ENCODE measurements at places on chromosomes 3 and 15.
A peak's percentile ranks its signal among the peaks of the same experiment; 100 is the strongest.

DNA sequence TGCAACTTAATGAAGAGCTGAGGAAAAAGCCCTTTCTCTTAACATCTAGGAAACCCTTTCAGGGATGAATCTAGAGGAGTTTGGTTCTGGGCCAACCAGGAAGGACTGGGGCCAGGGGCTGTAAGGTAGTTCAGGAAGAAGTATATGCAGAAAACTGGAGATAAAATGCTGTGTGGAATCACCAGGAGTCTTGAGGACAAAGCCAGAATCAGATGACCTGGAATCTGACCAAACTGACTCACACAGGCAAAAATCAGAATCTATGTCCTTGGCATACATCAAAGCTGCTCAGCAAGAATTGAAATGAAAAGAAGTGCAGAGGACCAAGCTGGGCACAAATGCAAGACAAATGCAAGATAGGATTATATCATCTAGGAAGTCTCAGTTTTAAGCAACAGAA, 59.4 kb upstream of the ATP2C1 start:
- DNase-seq: no peak

DNA sequence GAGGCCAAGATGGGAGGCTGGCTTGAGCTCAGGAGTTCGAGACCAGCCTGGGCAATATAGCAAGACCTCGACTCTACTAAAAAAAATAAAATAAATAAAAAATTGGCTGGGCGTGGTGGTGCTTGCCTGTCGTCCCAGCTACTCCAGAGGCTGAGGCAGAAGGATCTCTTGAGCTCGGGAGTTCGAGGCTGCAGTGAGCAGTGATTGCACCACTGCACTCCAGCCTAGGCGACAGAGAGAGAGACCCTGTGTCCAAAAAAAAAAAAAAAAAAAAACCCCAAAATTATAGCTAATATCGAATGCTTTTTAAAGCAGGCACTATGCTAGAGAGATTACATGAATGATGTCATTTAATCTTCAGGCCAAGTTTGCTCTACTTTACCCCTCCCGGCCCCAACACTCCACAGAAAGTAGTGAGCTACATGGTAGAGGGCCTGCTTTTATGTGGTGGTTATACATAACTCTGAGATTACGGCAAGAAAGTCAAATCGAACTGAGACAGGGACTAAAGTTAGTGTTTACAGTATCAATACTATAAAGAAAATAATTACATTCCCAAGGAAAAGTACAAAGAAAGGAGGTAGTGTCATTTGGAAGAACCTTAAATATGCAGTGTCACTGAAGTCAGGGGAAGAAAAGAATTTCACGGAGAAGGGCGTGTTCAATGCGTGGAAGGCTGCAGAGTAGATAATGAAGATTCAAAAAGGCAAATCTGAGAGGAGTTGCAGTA, 1.1 kb downstream of the ADPGK start:
- DNase-seq: no peak

- DNase-seq: peak; percentile 70
Observed at GRCh38 chr3:2098398-2099027, at the start of gene CNTN4. TSS of gene CNTN4 (plus strand) at chr3:2098866.

DNA sequence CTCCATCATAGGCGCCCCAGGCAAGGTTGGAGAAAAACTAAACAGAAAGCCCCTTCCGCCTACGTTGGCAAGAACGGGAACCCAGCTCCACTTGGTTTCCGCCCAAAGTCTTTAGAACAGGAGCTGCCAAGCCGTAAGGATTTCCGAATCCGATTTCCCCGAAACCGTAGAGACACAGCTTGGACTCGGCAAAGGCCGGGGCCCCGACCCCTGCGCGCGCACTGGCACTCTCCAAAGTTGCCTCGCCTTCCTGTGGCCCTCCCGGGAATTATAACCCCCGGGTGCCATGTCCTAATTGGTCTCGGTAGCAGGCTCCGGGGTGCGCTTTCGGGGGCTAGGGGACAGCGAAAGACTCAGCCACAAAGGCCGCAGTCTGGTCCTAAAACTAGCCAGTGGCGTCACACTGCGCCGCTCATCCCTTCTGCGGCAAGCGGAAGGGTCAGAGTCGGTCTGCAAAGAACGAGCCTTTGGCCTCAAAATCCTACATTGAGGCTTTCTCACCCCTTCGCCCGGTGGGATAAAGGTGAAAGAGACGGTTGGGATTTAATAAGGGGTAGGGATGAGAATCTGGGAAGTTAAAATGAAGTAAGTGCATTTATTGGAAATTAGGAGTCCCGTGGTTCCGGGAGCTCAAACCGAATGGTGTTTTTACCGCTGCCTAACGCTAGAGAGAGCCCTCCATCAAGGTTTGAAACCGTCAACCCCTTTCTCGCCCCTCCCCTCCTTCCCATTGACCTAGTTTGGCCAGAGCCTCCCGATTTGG, 6.8 kb downstream of the BCL6 start:
- DNase-seq: peak; percentile 83

- no peak for DNase-seq
Observed at GRCh38 chr15:36373550-36373949, 205.9 kb upstream of the CDIN1 start.

- DNase-seq: no peak
Observed at GRCh38 chr3:133709139-133709750, 36.9 kb upstream of the TF start.

DNA sequence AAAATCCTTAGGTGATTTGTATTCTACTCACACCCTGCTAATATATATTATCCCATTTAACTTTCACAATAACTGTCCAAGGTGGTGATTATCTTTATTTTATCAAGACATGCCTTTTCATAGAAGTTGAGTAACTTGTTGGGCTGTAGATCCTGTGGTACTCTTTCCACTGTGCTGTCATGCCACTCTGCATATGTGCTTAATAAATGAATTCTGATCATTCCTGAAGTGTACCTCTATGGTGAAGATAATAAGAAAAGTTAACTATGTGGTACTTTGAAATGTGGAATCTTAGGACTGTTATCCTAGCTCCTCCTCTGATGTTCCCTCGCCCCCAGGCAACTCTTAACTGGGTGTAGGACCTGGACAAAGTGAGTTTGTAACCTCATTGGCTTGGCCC, 5.2 kb downstream of the SNRK start:
- no peak for DNase-seq

- no peak for DNase-seq
Observed at GRCh38 chr3:46489381-46489780, 8.4 kb upstream of the RTP3 start.

Data from DMS153 (cell line).